ENCODE measurements at places on chromosomes 1 and 21.

DNA sequence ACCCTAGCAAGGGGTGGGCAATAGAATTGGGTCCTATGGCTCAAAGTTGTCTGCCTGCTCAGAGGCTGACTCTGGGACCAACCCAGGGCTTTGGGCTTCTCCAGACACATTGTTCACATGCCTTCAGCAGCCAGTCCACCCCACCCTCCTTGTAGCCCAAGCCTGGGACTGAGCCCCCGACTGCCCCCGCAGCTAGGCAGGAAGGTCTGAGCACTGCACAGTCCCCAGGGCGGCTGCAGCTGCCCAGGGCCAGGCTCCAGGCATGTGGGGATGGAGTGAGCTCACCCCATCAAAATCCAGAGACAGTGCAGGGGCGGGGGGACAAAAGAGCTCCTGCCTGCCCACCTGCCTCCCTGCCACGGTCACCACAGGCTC is 35.6 kb downstream of the HSPG2 start:
- DNase-seq: no peak

DNA sequence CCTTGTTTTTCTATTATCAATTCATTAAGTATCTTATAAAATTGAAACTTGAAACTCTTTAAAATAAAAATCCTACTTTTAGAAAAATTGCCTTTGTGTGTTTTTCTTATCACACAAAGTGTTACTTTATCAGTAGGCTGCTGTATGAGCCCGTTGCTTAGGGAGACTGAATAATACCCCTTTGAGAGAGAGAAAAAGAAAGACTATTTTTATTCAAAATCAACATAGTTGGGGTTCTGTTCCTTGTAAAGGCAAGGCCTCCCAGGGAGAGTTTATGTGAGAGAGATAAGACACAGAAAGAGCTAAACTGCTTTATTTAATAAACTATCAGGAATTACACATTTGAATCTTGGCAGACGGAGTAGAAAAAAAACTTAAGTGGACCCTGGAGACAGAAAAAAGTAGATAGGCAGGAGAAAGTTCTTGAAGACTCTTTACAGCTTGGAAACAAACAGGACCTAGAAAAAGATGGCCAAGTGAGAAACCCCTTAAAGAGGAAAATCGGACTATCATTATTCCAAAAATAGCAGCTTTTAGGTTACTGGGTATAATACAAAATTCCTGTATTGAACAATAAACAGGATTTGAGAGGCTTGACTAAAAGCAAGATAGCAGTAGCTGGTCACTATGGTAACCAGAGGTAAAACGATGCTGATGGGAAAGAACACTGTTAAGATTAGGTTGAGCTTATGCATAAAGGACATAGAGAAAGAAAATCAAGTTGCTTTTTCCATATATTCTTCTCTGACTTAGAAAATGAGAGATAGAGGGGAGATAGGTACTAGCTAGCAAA is 170.9 kb downstream of the LRRC7 start:
- DNase-seq: no peak

DNA sequence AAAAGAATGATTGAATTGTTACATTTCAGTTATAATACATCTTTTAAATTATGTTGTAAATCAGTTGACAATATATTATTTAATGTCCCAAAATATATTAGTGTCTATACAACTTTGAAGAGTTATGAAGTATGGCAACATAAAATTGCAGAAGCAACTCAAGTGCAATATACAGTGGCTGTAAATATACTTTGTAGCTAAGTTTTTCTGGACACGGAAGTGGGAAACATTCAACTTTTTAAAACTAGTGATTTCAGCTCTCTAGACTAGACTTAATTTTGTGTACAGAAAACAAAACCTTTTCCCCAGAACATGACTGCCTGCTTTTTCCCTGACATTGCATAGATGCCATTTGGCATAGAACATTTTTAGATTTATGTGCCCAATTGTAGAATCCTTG is 29.5 kb upstream of the ABCG1 start:
- DNase-seq: no peak

- DNase-seq: no peak
These were observed 39.5 kb downstream of the CRB1 start for GRCh38 chr1:197307551-197307950.

DNA sequence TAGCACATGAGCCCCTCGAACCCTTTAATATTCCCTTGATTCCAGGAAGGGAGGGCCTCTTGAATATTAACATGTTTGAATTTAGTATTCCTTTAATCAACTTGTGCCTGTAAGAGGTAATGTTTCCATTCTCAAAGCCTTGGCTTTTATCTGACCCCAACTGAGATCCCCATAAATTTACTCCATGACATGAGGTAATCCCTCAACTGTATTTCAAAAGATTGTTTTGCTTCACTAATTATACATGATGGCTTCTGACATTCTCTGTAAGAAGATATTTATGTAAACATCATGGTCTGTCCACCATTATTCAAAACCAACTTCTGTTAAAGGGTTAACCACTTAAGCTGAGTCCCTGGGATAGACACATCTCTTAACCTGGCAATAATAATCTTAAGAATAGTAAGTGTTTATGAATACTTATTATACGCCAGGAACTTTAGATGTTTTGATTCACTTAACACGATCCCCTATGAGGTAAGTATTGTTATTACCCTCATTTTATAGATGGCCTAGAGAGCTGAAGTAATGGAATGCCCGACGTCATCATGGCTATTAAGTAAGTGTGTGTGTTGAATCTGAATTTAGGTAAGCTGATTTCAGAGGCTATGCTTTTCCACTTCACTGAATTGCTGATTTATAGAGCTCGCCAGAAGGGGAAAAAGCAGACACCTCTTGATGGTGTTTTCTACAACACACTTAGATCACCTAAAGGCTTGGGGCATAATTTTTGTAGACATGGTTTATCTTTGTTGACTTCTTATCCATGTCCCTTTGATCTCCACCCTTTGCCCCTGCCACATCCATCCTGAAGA is 11.1 kb downstream of the KRTAP19-1 start:
- DNase-seq: no peak

DNA sequence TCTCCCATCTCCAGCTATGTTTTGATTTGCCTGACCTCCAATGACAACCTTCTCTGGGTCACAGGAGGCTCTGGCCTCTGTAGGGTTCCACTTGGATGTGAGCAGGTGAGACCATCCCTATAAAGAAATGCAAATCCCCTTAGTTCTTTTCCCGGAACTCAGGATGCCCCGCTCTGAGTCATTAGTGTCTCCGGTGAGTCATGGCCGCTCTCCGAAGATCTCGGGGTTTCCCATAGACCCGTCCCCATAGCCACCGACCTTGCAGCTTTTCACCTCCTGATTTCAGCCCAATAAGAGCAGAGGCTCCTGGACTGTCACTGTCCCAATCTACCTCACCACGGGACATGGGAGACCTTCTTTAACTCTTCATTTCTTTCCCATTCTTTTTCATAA is 98.2 kb downstream of the PGBD5 start:
- no peak for DNase-seq

- no peak for DNase-seq
These were observed 633.1 kb downstream of the AJAP1 start for GRCh38 chr1:5287178-5288150.

DNA sequence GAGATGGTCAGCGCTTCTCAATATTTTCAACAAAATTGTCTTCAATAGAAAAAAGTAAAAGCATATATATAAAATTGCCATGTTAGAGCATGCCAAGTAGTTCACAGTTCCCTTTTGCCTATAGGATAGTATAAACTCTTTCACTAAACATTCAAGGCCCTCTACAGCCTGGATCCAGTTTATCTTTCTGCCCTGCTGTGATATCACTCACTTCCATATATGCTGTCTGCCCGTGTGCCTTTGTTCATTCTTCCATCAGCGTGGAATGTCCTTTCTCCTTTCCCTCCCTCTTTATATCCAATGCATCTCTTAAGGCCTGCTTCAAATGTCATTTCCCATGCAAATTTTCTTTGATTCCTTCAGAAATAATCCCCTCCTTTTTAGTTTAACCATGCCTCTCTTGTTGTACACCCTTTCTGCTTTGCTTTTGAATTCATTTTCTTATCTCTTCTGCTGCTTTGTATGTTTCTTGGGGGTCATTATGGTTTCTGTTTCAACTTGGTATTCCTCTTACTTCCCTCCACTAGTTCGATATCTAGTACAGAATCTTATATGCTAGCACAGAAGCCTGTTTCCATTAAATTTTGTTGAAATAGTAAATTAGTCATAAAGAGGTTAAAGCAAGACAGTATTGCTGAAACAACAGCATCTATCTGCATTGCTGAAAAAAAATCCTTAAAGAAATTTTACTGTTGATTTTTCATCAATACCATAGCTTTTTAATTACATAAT is 44.7 kb downstream of the XCL2 start:
- DNase-seq: no peak

- DNase-seq: peak; percentile 32
These were observed 6.4 kb downstream of the ITGB2 start for GRCh38 chr21:44914176-44914874.

DNA sequence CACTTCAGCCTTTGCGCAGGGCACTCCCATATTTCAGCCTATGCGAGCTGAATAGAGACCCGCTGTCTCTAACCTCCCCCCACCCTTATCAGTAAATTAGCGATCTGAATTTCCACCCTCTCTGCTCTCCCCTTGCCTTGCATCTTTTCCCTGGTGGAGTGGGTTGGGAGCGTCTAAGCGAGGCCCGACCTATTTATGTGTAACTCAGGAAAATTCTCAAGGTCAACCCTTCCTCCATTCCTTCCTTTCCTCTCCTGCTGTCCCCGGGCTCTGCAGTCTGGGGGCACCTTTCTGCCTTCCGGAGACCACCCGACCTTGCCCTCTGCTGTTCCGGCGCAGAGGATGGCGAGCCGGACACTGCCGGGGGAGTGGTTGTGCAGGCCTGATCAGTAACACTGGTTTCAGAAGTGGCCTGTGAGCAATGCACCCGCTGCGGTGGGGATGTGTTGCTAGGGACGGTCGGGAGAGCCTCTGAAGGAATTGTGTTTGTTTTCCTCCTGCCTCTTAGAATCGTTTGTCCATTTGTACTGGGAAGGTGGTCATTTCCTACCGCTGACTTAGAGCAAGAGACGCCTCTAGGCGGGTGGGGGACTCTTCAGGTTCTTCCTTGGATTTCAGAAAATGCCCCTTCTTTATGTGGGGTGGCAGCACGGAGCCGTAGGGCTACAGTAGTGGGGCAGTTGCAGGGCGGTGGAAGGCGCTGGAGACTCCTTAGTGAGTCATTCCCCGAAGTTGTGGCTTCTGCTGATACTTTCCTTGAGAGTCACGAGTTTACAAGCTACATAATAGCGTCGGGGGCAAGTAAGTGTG is 513 bp downstream of the MGST3 start:
- DNase-seq: peak; percentile 12

DNA sequence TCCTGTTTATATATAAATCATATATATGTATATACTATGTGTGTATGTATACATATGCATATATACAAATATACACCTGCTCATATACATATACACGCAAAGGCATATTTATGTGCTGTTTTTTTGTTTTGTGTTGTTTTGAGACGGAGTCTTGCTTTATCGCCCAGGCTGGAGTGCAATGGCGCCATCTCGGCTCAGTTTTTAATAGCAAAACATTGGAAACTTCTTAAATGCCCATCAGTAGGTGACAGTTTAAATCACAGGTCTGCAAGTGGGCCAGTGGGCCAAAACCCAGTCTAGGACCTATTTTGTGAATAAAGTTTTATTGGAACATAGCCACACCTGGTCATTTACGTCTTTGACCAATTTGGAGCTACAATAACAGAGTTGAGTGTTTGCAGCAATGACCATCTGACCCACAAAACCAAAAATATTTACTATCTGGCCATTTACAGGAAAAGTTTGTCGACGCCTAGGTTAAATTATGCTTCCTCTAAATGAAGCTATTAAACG is 132.3 kb downstream of the TOMM20 start:
- DNase-seq: no peak

DNA sequence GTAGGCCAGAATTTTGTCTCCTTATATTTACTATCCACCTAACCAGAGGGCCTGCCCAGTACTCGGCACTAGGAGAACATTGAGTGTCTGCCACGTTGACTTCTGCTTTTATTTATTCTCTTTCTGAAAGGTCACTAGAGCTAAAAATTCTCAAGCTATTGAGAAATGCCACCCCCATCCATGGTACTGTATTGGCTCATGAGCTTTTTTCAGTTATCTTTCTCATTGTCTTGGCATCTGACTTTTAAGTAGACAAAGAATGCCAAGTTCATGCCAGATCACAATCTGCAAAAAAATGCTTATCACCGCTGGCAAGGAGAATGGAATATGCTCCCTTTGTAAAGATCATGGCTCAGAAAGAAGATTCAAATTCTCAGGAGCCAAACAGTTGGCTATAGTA is 49.8 kb upstream of the MROH9 start:
- no peak for DNase-seq

DNA sequence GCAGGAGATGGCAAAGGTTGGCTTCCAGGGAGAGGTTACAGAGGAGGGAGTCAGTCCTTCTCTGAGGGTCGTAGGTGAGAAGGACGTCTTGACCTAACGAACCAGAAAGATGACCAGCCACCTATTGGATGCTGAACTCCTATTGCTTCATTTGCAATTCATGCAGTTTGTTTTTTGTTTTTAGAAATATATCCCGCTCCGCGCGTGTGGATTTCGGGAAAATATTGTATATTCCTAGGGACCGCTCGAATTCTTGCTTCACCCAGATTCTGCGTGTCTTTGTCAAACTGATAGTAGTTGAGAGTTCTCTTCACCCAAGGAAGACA is 564 bp downstream of the DISP1 start:
- no peak for DNase-seq

- no peak for DNase-seq
These were observed 104.4 kb downstream of the CRYAA start for GRCh38 chr21:43273016-43273707.

DNA sequence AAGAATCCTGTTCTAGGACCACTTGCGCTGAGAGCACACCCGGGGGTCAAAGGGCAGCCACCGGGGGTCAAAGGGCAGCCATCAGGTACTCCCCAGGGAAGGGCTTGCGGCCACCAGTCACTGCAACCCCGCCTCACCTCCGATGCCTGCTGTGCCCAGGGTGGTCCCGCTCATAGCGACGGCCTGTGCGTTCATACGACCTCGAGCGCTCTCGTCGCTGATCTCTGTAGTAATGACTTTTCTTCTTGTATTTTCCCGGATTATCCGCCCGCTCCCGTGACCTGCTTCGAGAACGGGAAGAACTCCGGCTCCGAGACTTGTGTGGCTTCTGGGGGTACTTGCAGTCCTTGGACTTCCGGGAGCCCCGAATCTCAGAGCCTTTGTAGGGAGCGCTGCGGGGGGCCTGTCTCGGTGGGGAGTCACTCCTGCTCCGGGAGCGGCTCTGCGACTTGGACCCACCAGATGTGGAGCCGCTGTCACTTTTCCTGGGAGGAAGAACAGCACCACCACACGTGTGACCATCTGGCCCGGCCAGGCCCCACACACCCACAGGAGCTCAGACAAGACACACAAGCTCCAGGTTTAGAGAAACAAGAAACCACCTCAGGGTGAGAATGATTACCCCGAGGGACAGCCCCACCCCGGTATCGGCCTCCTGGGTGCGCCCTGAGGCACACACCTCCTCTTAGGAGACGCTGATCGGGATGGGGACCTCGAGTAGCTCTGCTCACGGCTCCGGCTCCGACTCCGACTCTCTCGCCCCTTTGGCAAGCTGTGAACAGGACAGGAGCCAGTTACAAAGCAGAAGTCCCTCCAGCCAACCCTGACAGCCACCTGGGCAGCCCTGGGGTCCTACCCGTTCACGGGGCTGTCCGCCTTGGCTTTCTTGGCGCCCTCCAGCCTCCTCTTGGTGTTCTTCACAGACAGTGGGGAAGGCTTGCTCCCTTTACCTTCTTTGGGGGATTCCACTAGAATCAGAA is 11.7 kb downstream of the CCNL2 start:
- no peak for DNase-seq
